ENCODE measurements at places on chromosomes 1 and 21.
A peak's percentile ranks its signal among the peaks of the same experiment; 100 is the strongest.

DNA sequence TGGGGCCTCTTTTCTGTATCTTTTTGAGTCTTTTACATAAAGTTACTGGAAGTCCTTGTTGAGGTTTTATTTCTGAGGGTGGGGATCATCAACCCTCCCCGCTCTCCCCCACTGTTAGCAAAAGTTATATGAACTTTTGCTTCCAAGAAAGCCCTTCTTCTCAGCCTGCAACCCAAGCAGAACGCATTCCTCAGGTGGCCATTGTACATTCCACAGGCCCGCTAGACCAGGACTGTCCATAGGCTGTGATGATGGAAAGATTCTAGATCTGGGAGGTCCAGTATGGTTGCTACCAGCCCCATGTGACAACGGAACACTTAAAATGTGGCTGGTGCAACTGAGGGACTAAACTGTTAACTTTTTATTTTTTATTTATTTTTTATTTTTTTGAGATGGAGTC lies 11.8 kb upstream of the YBX1 start:
- no peak for DNase-seq

GRCh38 chr21:46284733-46285132 lies 678 bp downstream of the MCM3AP start:
- DNase-seq: no peak

DNA sequence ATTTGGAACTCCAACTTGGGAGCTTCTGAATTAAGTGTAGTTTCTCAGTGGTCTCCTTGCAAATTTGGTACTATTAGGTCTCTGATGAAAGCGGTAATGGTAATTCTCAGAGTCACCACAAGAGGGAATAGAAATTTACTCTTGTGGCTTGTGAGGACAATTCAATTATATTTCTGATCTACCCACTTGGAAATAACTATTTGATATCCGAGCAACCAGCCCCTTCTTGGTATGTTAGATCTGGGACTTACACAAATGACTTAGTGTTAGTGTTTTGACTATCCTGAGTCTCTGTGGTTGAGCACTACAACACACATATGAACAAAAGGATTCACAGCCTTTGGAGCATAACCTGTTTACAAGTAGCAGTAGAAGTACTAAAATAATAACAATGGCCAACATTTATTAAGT lies 68.1 kb downstream of the RPS6KA1 start:
- DNase-seq: no peak

DNA sequence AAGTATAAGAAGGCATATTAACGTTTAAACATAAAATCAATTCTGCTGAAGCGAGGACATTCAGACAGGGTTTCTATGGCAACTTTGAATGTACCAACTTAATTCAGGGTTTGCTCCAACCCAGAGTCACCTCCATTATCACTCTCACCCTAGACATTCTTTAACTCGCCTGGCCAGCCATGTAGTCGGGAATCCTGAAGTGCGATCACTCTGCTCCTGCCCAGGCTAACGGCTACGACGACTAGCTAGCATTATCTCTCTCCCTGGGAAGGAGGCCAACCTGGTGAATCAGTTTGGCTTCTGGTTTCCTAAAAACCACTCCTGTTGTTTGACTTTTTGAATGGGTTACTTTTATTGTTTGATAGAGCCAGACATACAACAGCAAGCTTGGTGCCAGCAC lies 38.9 kb upstream of the ZBTB18 start:
- DNase-seq: no peak

GRCh38 chr1:206779638-206780037 lies 7.3 kb upstream of the IL10 start:
- DNase-seq: no peak

DNA sequence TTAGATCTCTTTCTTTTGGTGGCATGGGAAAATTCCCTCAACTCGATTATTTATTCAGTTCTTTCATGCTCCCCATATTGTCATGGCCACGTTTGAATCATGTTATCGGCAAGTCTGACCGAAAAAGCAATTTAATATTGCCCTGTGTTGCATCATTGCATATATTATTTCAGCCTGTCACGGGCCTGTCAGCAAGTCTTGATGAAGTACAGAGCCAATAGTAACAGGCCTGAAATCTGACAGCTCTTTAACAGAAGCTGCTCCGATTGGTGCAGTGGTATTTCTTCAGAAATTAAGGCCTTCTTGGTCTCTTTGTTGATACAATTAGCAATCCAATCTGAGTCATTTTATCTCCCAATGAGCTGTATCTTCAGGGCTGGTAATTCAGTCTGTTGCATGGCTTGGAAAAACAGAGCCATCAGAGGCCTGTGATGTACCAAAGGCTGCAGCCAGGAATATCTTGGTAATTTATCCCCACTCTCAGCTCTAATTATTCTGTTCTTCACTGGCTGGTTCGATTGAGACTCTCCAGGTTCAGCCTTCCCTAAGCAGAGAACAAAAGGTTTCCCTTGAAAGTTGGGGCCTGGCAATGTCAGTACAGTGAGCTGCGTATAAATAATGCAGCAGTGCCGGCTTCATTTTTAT lies 149.5 kb downstream of the FGGY start:
- DNase-seq: no peak

DNA sequence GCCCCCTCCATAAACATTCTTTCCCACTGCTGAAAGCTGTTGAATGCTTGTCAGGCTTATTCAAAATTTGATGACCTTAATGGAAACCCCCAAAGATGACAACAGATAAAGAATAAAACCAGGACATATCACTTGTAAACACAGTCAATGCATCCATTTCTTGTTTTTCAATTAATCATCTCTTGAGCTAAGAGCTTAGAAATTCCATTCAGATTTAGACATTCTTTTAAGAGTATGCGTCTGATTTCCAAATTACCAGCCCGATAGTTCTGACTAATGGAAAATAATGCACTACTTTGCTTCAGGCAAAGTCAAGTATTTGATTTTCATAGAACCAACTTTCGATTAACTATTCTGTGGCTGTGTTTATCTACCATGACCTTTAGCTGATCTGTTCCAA lies 100.6 kb upstream of the RUNX1 start:
- DNase-seq: no peak

DNA sequence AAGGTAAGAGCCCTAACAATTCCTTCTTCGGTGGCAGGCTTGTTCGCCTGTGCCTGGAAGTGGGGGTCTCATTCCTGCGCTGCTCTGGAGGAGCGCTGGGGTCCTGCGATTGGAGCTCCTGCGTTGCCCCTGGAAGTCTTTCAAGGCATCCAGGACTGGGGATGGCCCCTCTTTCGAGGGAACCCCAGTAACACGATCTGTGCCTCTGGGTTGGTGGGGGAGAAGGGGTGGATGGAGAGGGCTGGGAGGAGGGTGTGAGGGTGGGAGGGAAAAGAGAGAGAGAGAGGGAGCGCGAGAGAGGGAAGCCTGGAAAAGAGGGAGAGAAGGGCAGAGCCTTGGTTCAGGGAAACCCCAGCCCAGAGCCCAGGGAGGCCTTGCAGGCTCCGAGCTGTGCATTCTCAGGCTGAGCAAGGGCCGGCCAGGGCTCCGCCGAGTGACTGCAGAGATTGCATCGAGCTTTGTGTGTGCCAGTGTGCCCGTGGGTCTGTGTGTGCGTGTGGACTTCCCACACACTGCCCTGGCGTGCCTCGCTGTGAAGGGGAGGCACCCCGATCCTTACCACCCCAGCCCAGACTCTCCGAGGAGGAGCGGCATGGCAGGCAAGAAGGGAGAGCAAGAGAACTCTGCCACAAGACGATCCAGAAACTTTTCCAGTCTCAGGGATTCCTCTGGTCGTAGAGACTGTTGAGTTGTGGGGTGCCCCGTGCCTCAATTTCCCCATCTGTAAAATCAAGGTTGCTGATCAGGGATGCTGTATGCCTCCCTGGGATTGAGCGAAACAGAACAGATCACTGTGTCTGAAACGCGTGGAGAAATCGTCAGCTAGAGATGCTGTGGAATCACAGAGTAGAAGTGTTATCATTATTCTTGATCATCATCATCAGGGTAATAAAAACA lies 619 bp downstream of the BCL9 start:
- no peak for DNase-seq

DNA sequence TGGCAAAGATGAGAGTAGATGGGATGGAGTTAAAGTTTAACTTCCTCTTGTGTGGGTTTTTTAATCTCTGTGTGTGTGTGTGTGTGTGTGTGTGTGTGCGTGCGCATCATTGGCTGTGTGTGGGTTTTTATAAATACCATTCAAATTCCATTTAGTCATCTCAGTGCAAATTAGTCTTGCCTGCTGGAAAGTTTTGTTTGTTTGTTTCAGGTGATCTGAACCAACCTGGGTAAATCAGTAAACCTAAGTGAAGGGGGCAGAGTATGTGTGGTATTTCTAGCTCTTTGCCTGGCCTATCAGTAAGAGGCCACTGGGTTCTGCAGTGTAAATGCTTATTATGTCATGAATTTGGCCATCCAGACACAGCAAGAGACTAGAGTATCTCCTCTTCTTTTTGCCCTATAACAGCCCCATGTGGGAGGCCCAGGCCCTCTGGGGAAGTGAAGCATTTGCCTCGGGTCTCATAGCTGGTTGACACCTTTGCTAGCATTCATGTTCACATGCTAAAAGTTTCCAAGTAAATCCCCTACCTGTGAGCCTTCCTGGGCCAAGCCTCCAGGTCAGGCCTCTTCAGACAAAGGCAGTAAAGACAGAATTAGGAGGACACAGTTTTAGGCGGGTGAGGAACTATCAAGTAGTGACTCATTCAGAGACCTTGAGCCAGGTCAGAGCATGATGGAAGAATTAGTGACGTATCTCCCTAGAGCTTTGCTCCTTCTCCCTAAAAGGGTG lies 14.7 kb downstream of the INTS3 start:
- DNase-seq: no peak

- DNase-seq: no peak
Observed at GRCh38 chr1:52139817-52140540, 1.9 kb upstream of the ZFYVE9 start.

DNA sequence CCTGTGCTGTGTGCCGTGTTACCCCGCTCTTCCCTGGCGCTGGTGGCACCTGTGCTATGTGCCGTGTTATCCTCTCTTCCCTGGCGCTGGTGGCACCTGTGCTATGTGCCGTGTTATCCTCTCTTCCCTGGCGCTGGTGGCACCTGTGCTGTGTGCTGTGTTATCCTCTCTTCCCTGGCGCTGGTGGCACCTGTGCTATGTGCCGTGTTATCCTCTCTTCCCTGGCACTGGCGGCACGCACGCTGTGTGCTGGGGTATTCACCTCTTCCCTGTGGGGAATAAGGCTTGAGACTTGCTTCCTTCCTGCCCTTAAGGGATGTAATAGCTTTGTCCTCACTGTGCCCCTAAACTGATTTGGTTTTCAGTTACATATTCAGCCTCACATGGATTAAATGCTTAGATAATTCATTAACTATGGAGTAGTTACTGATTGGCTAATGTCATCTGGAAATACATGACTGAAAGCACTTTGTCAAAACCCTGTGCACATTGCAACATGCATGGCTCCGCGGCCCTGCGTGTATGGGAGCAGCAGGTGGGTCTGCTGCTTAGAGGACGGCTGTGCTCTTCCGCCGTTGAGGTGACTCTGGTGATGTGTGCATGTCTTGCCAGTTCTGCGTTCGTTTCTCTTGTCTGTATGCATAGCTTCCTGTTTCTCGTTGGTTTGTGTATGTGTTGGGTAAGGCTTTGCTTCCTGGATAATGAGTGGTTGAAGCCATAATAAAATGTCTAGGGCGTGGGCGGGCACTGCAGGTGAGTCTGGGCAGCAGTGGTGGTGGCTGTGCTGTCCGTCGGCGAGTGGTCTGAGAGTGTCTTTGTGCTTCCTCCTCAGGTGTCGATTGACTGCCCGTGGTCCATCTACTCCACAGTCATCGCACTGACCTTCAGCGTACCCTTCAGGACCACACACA lies 17.9 kb upstream of the PWP2 start:
- DNase-seq: no peak

GRCh38 chr1:246372559-246372958 lies 134.5 kb downstream of the SMYD3 start:
- DNase-seq: no peak

DNA sequence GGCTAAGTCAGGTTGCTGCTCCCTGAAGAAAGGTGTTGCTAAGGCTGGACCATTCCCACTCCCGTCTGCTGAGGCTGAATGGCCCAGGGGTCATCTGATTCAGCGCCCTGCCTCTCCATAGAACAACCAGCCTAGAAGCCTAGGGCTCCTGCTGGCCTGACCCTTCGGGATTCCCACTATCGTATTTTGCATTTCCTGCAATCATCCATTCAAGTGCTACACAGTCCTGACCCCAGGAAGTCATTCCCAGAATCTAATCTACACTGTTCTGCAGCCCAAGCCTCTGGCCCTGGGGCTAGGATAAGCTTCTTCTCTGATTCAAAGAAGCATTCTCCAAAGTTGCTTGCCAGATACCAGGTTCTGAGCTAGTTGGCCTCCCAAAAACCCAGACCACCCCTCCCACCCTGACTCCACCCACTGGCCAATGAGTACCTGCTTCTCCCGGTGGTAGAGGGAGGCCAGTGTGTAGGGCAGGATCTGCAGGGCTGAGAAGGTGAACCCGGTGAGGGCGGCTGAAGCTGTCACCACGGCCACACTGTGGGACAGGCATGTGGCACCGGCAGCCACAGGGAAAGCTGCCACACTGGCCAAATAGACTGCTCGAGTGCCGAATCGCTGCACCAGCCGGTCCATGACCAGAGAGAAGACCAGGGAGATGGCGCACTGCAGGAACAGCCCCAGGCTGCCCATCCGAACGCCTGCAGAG lies 18.7 kb downstream of the SLC45A3 start:
- DNase-seq: no peak

DNA sequence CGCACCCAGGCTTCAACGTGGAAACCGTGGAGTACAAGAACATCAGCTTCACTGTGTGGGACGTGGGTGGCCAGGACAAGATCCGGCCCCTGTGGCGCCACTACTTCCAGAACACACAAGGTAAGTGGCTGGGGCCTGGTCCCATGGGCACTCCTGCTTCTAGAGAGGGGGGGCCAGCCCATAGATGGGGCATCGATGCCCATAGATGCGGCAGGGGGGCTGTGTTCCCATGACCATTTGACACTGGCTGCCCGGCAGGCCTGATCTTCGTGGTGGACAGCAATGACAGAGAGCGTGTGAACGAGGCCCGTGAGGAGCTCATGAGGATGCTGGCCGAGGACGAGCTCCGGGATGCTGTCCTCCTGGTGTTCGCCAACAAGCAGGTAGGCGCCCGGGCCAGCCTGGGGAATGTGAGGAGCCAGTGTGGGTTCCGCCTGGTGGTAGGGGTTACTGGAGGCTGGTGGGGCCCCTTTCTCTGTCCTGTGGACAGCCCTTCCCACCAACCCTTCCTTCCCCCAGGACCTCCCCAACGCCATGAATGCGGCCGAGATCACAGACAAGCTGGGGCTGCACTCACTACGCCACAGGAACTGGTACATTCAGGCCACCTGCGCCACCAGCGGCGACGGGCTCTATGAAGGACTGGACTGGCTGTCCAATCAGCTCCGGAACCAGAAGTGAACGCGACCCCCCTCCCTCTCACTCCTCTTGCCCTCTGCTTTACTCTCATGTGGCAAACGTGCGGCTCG lies 5.6 kb downstream of the C1orf35 start:
- DNase-seq: no peak

DNA sequence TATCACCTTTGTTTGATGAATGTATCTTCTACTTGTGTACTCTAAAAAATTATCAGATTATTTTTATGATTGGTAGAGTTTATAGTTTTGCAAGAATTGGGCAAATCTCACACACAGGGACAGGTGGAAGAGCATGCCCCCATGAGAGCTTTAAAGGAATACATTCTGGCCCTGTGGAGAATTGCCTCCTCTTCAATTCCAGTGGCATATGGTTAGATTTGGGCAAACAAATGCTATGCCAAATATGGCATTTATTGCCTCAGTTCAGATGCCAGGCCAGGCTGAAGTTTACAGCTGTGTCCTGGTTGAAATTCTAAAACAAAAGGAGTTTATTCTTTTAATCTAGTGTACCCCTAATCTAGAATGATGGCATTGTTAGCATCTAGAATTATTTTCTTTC lies 162.4 kb upstream of the CACYBP start:
- no peak for DNase-seq

- no peak for DNase-seq
Observed at GRCh38 chr1:207826557-207827487, 75.0 kb downstream of the CD46 start.

GRCh38 chr1:204207136-204207616 lies 6.6 kb downstream of the GOLT1A start:
- peak; percentile 58 for DNase-seq
